ENCODE measurements at places on chromosomes 5 and 9.

- DNase-seq = no peak
Observed at GRCh38 chr9:98316445-98317133, 61.1 kb upstream of the TBC1D2 start.

GRCh38 chr9:63816751-63817621 lies 1468.0 kb downstream of the FOXD4L5 start:
- DNase-seq = peak; percentile 70

- no peak for DNase-seq
Observed at GRCh38 chr9:70427161-70427945, 12.9 kb upstream of the KLF9 start.

DNA sequence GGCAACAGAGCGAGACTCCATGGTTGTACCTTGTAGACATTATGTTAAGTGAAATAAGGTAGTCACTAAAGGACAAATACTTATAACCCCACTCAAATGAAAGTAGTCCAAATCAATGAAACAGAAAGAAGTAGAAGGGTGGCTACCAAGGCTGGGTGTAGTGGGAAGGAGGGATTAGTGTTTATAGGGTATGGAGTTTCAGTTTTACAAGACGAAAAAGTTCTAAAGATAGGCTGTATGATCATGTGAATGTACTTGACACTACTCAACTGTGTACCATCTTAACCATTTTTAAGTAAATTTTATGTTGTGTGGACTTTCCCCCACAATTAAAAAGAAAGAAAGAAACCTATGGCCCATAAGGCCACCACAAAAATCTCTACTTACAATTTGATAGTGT lies 32.2 kb downstream of the ALDH7A1 start:
- DNase-seq = no peak

GRCh38 chr9:36818965-36819870 lies 214.8 kb downstream of the PAX5 start:
- DNase-seq = no peak

DNA sequence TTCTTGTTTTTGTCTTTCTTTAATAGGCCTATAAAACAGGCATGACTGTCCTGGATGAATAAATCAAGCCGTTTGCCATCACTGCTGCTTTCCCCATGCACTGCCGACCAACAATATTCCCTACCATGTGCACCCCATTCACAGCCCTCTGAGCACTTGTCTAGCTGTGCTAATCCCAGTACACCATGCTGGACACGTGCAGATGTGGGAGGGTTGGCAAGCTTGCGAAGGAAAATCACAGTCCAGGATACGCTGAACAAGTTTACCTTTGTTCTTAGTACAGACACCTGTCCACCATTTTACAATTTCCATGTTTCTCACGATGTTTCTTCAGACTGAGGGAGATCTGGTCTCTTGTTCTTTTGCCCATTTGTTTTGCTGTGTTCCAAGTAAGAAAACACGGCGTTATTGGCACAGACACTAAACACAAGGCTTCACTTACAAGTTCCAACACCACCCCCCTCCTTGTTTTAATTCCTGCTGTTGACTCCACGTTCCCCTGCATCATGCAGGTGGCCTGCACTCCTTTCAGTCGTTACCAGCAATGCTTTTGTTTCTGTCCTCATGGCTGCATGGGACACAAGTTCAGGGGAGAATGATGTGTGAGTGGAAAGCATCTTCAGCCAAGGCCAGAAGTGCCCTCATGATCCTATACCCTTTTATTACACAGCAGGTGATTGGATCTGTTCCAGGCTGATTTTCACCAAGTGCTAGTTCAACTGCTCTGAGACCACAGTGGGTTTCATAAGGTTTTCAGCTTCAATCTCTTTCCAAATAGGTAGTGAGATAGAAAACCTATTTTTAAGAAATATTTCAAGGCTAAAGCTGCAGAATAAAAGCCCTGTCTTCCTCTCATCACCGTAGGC lies 608.9 kb downstream of the IRX1 start:
- DNase-seq = no peak

- DNase-seq = no peak
Observed at GRCh38 chr5:139226131-139226530, 28.0 kb upstream of the SIL1 start.

DNA sequence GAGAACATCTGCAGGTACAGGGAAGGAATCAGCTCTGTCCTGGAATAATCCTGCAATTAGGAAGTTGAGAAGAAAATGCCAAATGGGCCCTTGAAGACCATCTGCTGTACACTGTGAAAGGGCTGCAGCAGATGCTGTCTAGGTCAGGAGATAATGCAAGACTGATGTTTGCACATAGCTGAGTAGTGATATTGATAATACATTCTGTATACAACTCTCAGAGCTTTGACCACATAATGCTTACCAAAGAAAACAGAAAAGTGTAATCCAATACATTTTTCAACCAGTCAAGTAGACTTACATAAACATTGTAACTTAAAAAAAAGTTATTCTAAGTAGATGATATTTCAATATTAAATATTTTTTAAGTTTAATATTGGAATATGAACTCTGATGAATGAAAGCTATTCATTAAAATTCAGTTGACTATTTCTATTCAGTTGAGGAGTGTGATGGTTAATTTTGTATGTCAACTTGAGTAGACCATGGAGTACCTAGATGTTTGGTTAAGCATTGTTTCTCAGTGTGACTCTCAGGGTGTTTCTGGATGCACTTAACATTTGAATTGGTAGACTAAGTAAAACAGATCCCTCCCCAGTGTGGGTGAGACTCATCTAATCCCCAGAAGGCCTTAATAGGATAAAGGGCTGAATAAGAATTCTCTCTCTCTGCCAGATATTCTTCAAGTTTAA lies 380.1 kb upstream of the PRR16 start:
- DNase-seq = no peak

Measured in endothelial cell (in vitro differentiated cells).